ENCODE measurements at places on chromosomes 6 and 20.

GRCh38 chr20:2349801-2350200 lies 30.9 kb upstream of the TGM6 start:
- no peak for DNase-seq

GRCh38 chr6:135627092-135627715 lies 129.7 kb upstream of the AHI1 start:
- no peak for DNase-seq

DNA sequence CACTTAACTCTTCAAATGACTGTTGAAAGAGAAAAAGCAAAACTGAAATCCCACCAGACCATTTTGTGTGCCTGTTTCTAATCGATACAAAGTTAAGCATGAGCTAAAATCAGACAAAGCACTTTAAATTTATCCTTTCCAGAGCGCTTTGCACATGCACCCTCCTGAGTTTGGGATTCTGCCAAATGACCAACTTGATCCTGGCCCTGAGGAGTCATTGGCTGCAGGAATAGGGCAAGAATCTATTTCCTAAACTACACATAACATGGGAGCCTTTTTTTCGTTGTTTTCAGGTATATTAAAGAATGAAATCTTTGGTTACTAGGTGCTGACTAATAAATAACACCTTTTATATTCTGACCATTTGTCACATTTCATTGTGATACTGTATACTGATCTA lies 23.8 kb upstream of the MTHFD1L start:
- no peak for DNase-seq

GRCh38 chr20:998231-998830 lies 3.8 kb downstream of the RSPO4 start:
- no peak for DNase-seq

- peak; percentile 63 for DNase-seq
Observed at GRCh38 chr6:11317885-11318771, 85.7 kb upstream of the NEDD9 start.

DNA sequence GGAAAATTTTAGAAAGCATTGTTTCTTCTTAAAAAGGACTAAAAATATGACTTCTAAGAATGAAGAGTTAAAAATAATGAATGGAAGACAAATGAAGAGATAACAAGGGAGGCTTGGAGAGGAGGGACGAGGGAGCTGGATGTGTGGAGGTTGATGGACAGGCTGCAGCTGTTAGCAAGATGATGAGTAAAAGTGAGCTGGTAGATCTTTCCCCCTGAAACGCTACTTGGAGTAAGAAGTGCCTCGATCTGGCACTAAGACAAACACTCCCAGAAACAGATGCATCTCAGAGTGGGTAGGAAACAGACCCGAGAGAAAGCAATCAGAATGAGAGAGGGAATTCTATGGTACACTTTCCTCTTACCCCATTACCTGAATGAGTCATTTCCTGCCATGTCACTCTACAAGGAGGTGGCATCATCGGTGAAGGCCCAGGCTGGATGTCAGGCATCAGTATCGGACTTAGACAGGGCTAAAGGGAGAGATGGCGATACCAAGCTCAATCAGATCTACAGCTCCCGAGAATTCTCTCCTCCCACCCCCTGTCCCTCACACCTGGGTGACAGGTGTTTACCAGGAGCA lies 154.1 kb upstream of the BMP2 start:
- no peak for DNase-seq

GRCh38 chr20:48599106-48599747 lies 228.6 kb downstream of the PREX1 start:
- no peak for DNase-seq

DNA sequence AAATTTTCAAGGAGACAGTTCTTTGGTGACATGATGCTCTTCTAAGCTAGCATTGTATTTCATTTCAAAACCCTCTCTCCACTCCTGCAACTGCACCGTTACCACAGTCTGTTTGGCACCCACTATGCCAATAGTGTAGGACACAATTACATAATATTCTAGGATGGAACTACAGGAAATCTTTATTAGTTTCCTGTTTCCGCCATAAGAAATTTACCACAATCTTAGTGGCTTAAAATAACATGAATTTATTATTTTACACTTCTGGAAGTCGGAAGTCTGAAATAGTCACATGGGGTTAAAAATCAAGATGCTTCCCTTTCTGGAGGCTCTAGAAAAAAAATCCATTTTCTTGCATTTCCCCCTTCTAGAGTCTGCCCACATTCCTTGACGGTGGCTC lies 733.1 kb downstream of the HDGFL1 start:
- DNase-seq: no peak

DNA sequence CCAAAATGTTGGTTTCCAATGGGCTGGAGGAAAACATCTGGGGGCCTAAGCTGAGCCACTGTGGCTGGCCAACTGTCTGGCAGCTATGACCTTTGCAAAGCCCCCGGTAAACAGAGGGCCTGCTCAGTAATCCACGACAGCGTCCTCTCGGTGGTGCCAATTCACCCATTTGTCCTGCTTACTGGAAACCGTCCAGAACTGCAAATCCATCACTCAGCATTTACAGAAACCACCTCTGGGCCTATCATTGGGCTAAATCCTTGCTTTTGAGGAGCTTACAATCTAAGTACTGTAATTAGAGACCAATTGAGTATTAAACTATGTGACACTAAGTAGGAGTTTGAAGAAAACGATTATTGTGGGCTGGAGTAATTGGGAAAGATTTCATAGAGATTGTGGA lies 31.0 kb downstream of the ADAT2 start:
- DNase-seq: no peak

- DNase-seq: peak; percentile 55
Observed at GRCh38 chr6:87742106-87742505, 40.1 kb upstream of the AKIRIN2 start.
